ENCODE measurements at places on chromosomes 1 and 21. TPM values are rescaled to one million over a fixed set of nuclear protein-coding genes. Genes with fewer than 3 reads are reported as not detected.

DNA sequence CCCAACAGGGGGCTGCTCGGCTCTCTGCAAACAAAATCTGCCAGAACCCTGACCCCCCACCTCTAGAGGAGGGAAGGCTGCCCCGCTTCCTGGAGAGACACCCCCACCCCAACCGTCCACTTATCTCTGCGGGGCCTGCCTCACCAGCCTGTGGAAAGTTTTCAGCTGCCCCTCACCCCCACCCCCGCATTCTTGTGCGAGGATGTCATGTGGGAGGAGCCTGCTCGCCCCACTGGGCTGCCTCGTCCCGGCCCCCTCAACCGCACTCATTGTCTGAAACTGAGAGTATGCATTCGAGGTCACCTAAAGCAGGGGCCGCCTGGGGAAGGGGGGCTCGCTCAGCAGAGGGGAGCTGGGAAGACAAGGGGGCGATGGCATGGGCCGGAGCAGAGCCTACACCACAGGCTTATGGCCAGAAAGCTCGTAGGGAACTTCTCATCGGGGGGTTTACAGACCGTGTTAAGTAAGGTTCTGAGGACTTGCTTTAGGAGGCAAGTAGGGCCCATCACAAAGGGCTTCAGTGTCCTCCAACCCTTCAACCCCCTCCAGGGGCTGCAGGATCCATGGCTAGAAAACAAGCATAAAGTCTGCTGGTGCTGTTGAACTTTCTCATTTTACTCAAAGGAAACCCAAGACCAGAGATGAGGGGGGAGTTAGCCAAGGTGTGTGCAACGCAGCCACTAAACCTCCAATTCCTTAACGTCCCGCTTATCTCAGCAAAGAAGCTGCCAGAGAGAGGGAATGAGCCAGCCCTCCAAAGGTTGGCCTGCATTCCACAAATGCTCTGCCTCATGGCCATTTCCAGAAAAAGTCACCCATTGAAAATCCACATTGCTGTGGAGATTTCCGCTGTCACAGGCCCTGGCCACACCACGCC is 9.4 kb downstream of the EPHA2 start:
- no peak overlapping the region for H3K4me3 ChIP-seq
- H3K4me1 ChIP-seq = no peaks in the 10 kb centered on the region
- H3K27me3 ChIP-seq = peaks cover 7% of the 10 kb centered on the region
- DNase-seq = no peak
- no peaks in the 10 kb centered on the region for H3K36me3 ChIP-seq

- H3K27ac ChIP-seq = no peak overlapping the region
- no peak for DNase-seq
- no peaks in the 10 kb centered on the region for H3K36me3 ChIP-seq
These were observed 398.2 kb downstream of the NCAM2 start for GRCh38 chr21:21396424-21396823.

- H3K4me3 ChIP-seq = no peak overlapping the region
- no peak for DNase-seq
- H3K4me1 ChIP-seq = no peaks in the 10 kb centered on the region
- H3K27ac ChIP-seq = no peak overlapping the region
These were observed 44.0 kb downstream of the OPTC start for GRCh38 chr1:203537806-203538464.

GRCh38 chr1:60936591-60937342 is 145.6 kb upstream of the NFIA start:
- no peak overlapping the region for H3K4me3 ChIP-seq
- no peak for DNase-seq
- H3K27ac ChIP-seq = no peak overlapping the region
- H3K36me3 ChIP-seq = no peaks in the 10 kb centered on the region

- H3K27ac ChIP-seq = no peak overlapping the region
- peaks cover 45% of the 10 kb centered on the region for H3K27me3 ChIP-seq
- H3K4me3 ChIP-seq = no peak overlapping the region
- no peaks in the 10 kb centered on the region for H3K36me3 ChIP-seq
- peaks cover 16% of the 10 kb centered on the region for H3K4me1 ChIP-seq
- peak; percentile 44 for DNase-seq
These were observed 1.8 kb upstream of the FCRL6 start for GRCh38 chr1:159800177-159800930.

- H3K27ac ChIP-seq = no peak overlapping the region
- H3K36me3 ChIP-seq = no peaks in the 10 kb centered on the region
- no peak overlapping the region for H3K4me3 ChIP-seq
These were observed 278.2 kb downstream of the DSCAM start for GRCh38 chr21:40568807-40569206.

GRCh38 chr1:247332215-247332622 is 552 bp upstream of the ZNF496 start:
- no peaks in the 10 kb centered on the region for H3K27me3 ChIP-seq
- H3K36me3 ChIP-seq = no peaks in the 10 kb centered on the region
- H3K4me1 ChIP-seq = peaks cover 11% of the 10 kb centered on the region
- peak; percentile 43 for DNase-seq
- H3K4me3 ChIP-seq = peak overlapping the region; percentile 46
- no peak overlapping the region for H3K27ac ChIP-seq

DNA sequence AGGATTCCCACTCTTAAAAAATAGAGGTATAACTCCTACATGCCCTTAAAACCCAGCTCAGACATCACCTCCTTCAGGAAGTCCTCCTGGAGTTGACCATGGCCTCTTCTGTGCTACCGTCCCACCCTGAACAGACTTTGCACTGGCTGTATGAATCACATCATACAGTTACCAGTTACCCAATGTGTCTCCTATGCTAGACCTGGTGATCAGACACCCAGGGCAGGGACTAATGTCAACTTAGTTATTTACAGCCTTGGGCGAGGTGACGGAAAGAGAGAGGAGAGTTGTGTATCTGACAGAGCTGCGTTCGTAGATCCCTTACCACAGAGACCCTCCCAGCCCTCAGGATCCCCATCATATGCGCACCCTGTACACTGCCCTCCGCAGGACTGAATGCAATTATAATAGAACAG is 72.7 kb downstream of the SLC66A1 start:
- H3K27ac ChIP-seq = no peak overlapping the region
- H3K4me1 ChIP-seq = peaks cover 26% of the 10 kb centered on the region
- no peak overlapping the region for H3K4me3 ChIP-seq
- no peak for DNase-seq

GRCh38 chr1:224498574-224499170 is 64.1 kb upstream of the WDR26 start:
- peak overlapping the region; percentile 52 for H3K4me3 ChIP-seq
- peaks cover 71% of the 10 kb centered on the region for H3K4me1 ChIP-seq
- H3K27ac ChIP-seq = peak overlapping the region; percentile 95
- DNase-seq = peak; percentile 39
- peaks cover 11% of the 10 kb centered on the region for H3K36me3 ChIP-seq

- peaks cover 7% of the 10 kb centered on the region for H3K4me1 ChIP-seq
- peak overlapping the region; percentile 6 for H3K4me3 ChIP-seq
- DNase-seq = no peak
- H3K27ac ChIP-seq = no peak overlapping the region
- H3K27me3 ChIP-seq = peaks cover 14% of the 10 kb centered on the region
These were observed 86.2 kb downstream of the ZBTB18 start for GRCh38 chr1:244137276-244137675.

Gene FCRL5
- not detected for total RNA-seq

Gene AQP10
- not detected for total RNA-seq

Gene S1PR1
- 219 TPM for total RNA-seq

Gene BMP8A
- not detected for total RNA-seq

Gene SPATA46
- total RNA-seq = not detected

Gene C1orf21
- total RNA-seq = 7.7 TPM
